ENCODE measurements at places on chromosomes 2 and 18.

GRCh38 chr2:22079583-22079982, 955.8 kb downstream of the TDRD15 start:
- DNase-seq, result no peak

- no peak for DNase-seq
Observed at GRCh38 chr2:140586379-140586778, 1544.4 kb downstream of the LRP1B start.

DNA sequence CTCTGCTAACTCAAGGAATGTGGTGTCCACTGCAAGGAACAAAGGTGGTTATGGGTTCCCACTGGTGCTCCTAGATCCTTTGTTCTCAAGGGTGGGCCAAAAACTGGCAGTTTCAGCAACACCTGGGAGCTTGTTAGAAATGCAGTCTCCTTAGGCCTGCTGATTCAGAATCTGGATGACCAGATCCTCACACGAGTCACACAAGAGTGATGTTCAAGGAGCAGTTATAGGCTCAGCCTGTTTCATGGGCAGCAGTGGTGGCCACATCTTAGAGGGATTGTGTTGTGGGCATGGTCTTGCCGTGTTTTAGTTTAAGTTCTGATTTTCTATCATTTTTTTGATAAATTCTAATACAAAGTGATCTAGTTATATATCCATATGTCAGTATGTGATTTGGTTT, 28.7 kb upstream of the MGAT5 start:
- DNase-seq, result no peak

DNA sequence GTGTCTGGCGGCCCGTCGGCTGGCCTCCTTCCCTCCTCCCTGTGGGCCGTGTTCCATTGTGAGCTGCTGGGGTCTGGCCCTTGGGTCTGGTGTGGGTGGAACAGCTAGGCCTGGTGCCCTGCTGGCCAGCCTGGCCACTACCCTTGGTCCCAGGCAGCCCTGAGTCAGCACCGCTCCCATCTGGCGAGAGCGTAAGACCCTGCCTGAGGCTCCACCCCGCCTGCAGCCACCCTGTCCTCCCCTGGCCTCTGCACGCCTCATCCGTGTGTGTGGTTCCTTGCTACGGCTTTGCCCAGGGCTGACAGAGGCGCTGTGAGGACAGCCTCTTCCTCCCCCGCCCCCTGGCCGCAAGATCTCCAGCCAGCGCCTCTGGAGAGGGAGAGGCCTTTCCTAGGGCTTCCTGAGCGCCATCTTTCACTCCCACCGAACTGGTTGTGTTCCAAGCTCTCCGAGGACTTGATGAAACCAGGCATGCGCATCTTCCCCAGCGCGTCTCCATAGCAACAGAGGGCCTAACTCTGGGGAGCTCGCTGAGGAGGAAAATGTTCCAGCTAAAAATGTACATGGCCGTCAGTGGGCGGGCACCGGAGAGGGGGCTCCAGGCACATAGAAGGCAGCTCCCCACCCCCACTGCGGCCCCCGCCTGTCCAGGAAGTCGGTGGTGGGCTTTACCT, 83.0 kb downstream of the STPG4 start:
- DNase-seq, result no peak

- DNase-seq, result no peak
Observed at GRCh38 chr18:45738660-45739059, 14.7 kb downstream of the SLC14A1 start.

GRCh38 chr2:157839822-157840221, 36.3 kb downstream of the ACVR1 start:
- DNase-seq, result no peak
